Lung (tissue), 17 donors: ENCODE measurements at places on chromosomes 2 and 18. TPM values are rescaled to one million over a fixed set of nuclear protein-coding genes. Genes with fewer than 3 reads are reported as not detected.

DNA sequence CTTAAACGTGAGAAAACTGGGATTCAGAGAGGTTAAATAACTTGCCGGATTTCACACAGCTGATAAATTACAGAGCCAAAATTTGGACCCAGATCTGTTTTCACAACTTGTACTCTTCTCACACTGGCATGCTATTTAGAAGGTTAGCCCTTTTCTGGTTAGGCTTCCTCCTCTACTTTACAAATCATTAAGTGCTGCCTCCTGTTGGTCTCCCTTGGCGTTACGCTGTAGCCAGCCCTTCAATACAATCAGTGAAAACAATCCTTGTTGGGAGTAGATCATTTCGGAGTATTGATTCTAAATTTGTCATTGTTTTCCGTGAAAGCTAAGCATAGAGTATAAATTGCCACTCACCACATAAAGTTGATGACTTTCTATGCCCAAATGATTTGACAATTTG, 153.5 kb downstream of the ARHGAP15 start:
- no peak for DNase-seq

DNA sequence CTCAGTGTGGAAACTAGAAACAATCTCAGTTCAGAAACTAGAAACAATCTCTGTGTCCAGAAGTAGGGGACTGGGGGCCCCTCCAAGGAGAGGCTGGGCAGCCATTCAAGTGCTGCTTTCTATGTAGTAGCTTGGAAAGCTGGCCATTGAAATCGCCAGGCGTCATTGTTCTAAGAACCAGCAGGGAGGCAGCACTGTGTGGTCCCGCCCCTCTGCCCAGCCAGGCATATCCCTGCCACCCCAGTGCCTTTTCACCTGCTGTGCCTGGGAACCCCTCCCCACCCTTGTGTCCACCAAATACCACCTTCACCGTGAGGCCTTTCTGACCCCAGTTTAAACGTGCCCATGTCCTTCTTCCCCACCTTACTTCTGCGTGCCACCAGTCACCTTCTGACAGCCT, 221.6 kb downstream of the GBX2 start:
- no peak for DNase-seq

- no peak for DNase-seq
Observed at GRCh38 chr2:41884718-41885117, 163.1 kb upstream of the PKDCC start.

DNA sequence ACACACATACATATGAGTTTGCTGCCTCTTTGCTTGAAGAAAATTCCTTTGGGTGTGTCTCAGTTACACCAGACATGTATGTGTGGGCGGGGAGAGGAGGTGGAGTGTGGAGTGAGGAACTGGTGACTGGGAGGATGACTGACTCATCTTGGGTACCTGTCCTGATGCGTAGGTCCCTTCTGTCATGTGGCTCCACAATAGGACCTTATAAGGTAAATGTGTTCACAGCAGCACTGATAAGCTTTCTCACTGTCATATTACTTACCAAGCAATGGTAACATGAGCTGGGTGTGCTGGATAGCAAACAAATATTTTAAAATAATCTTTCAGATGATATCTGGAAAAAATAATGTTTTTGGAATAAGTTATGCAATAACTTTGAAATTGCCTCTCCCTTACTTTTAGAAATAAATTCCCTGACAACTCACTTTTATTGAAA, 45.1 kb downstream of the SLC9A2 start:
- DNase-seq, result no peak

GRCh38 chr2:24903161-24904103, 16.6 kb downstream of the ADCY3 start:
- no peak for DNase-seq

DNA sequence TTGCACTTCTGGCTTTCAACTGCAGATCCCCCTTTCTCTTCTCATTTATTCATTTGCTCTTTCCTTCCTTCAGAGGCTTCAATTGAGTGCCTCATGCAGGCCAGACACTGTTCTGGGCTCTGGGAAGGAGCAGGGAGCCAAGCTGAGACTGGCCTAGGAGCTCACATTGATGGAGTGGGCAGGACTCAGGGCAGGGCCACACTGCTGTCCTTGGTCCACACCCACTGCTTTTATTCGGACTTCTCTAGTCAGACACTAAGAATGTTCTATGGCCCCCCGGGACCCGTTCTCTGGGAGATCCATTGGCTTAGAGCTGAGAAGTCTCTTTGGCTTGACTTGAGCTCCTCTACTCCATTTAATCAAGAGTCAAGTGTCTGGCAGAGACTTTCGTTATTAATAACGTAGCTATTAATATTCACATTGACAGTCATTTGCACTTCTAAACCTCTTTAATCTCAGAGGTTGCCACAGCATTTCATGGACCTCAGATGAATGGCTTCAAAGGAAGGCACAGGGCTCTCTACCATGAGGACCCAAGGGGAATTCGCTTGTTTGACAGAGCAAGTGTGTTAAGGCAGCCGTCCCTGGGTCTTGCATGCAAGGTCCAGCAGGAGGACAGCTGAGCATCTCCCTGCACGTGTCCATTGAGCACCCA, 20.1 kb downstream of the SH3RF3 start:
- DNase-seq, result no peak

GRCh38 chr2:28568036-28568435, 72.2 kb downstream of the PLB1 start:
- DNase-seq, result no peak

- no peak for DNase-seq
Observed at GRCh38 chr2:172552547-172553291, 3.2 kb upstream of the PDK1 start.

DNA sequence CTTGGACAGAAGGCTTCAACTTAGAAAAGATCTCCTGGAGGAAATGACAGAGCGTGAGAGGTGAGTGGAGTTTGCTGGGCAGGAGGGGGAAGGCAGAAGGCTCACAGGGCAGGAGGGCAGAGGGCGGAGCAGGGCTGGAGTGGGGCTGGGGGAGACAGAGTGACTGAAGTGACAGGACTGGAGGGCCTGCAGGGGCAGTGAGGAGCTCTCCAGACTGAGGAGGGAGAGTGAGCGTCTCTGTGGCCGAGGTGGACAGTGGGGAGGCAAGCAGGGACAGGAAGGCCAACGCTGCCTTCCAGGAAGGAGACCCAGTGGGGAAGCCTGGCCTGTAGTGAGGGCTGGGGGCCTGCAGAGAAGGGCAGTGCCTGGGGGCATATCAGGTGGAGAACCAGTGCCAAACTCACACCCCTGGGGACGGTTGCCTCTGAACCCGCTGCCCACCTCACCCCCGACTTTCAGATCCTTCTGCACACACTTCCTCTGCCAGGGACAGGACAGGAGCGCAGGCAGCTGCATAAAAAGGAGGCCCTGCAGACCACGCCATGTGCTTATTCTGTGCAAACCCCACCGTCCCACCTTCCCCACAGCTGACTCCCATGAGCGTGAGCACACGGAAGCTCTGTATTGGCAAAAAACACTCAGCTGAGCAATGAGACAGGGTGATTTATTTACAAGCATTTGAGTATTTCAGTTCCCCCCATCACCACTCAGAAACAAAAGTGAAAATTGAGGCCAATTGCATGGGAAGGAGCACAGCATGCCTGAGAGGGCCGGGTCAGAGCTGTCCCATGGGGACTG, 244.3 kb downstream of the FAM210A start:
- DNase-seq, result no peak

GRCh38 chr18:35933982-35934381, 38.5 kb upstream of the RMP24 start:
- no peak for DNase-seq

DNA sequence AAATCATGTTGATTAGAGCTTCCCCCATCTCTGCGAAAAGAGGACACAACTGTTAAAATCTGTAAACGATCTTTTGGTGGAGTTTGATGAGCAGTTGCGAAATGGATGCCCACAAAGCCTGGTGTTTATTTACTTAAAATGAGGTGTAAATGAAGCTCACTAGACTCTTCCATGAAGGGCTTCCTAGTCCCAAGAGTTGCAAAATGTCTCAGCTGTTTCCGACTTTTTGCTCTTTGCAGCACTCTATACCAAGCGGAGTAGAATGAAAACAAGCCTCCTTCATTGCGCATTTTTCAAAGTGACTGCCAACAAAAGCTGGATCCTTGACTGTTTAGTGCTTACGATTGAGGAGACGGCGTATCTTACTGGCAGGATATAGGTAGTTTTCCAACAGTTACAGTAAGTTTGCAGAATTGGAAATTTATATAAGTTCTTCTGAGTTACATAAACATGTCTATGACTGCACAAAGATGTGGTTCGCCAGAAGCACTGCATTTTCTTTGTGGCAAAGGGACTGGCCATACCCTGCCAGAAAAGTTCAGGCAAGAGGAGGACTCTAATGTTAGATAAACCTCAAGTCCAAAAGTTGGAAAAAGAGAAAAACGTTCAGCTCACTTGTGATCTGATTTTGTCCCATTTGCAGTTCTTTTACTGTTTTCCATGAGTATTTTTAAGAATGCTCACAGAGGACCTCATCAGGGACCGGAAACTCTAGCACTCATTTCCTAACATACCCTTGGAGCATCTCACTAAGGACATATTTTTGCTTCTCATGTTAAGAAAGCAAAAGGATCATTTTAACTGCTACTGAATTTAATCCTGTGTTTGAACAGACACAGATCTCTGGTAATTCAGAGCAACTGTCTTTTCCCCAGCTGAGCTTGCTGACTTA, 42.7 kb downstream of the COLEC12 start:
- peak; percentile 98 for DNase-seq

GRCh38 chr18:75218065-75218923, 7.7 kb downstream of the TSHZ1 start:
- DNase-seq, result no peak

- peak; percentile 6 for DNase-seq
Observed at GRCh38 chr2:69061525-69061924, 48.5 kb downstream of the ANTXR1 start.

- DNase-seq, result no peak
Observed at GRCh38 chr2:69164061-69164778, 151.2 kb downstream of the ANTXR1 start.

GRCh38 chr2:235500761-235501672, 7.2 kb downstream of the AGAP1 start:
- DNase-seq, result no peak

GRCh38 chr2:97723156-97724072, 10.0 kb downstream of the ZAP70 start:
- no peak for DNase-seq

DNA sequence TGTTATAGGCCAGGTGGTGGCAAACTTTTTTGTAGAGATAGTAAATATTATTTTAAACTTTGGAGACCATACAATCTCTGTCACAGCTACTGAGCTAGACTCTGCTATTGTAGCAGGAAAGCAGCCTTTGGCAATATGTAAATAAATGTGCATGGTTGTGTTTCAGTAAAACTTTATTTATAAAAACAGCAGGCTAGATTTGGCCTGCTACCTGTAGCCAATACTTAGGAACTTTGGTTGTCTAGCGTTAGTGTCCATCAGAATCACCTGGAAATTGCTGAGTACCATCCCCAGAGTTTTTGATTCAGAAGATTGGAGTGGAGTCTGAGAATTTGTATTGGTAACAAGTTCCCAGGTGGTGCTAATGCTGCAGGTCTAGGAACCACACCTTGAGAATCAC, 23.8 kb upstream of the TNFRSF11A start:
- DNase-seq, result no peak

- no peak for DNase-seq
Observed at GRCh38 chr2:37612382-37612781, 59.1 kb downstream of the CDC42EP3 start.

DNA sequence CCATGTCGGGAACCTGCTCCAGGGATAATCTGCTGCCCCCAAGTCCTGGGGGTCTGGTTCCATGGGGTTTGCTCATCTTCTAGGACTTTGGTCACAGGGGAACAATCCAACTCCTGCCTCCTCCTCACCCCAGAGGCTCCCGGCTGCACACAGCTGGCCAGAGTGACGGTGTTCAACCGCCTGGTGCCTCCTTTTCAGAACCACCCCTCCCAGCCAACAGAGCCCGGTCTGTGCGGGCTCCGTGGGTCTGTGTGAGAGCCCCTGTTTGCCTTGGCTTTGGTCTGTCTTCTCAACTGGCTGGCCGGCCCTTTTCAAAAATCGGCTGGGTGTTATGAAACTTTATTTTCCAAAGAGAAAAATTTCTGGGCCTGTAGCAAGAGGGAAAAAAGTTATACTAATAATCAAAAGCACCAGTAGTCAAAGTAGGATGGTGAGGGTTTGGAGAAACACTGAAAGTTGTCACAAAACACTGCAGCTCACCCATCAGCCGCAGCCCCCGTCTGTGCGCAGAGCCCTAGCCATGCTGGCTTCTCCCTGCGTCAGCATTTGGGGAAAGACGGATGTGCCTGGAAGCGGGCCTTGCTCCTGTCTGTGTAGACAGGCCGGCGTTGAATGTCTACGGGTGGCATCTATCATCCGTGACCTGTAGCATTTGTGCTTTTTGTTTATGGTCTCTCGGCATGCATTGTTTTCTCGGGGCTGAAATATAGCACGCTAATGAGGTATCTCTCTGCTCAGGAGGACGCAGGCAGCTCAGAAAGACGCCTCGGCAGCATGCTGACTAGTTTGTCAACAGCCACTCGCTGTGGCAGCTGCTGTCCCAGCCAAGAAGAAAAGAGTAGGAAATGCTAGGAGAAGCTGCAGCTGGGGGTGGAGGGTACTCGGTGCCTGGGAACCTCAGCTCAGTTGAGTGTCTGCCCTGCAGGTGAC, 138.6 kb downstream of the GLI2 start:
- peak; percentile 72 for DNase-seq

- no peak for DNase-seq
Observed at GRCh38 chr2:203594541-203594940, 59.4 kb upstream of the RAPH1 start.

- DNase-seq, result no peak
Observed at GRCh38 chr18:77133051-77133834, 660 bp upstream of the MBP start.

DNA sequence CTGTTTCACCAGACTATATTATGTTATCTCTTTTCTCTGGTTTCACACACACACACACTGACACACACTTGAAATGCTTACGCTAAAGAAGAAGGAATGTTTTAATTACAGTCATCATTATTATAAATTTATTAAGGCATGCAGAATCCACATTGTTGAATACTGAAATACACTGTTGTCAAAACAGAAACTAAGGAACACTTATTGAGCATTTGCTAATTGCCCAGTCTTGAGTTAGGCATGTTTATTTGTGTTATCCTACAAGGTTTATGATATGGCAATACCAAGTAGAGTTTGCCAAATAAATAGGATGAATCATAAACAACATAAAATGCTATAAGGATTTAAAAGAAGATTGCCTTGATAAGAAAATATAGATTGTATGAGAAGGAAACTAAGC, 917.0 kb upstream of the PIK3C3 start:
- DNase-seq, result peak; percentile 11

GRCh38 chr18:74521068-74521725, 13.1 kb upstream of the CNDP1 start:
- no peak for DNase-seq

DNA sequence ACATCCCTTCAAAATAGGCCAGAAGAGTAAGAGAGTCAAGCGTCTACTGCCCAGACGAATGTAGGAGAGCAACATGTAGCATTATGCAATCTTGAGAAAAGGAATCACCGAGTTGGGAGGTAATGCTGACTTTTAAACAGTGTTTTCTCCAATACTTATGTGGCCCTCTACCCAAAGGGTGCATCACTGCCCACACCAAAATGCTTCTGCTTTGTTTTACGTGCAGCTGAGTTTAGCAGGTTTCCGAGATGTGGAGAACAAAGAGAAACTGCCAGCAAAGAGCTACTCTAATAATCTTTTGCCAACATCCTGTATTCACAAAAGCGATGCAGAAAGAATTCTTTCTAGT, 63.4 kb upstream of the ZEB2 start:
- no peak for DNase-seq

Gene KLHL14
- total RNA-seq, result 0.31 TPM

Gene LINC00305
- not detected for total RNA-seq

Gene MGAT4A
- total RNA-seq, result 40.2 TPM

Gene SMIM21
- total RNA-seq, result not detected

Gene IL37
- total RNA-seq, result not detected

Gene HTR2B
- 0.31 TPM for total RNA-seq

Gene FAM110C
- 9.7 TPM for total RNA-seq

Gene TDRD15
- total RNA-seq, result not detected

Gene C2orf80
- 0.25 TPM for total RNA-seq

Gene COL3A1
- total RNA-seq, result 528 TPM
